ENCODE measurements at places on chromosomes 12 and 14. TPM values are rescaled to one million over a fixed set of nuclear protein-coding genes. Genes with fewer than 3 reads are reported as not detected.
A peak's percentile ranks its signal among the peaks of the same experiment; 100 is the strongest.

Gene SIVA1
- 47.9 TPM for total RNA-seq

Gene ITGA5
- total RNA-seq: 1.3 TPM

- H3K27ac ChIP-seq: peak overlapping the region; percentile 27
- H3K27me3 ChIP-seq: no peaks in the 10 kb centered on the region
- peaks cover 47% of the 10 kb centered on the region for H3K4me1 ChIP-seq
- peaks cover 7% of the 10 kb centered on the region for H3K36me3 ChIP-seq
- no peak for DNase-seq
Observed at GRCh38 chr12:120861074-120861795, 42.9 kb downstream of the SPPL3 start.

GRCh38 chr12:49296034-49296835 lies 1.3 kb downstream of the PRPH start:
- no peak overlapping the region for H3K27ac ChIP-seq
- peaks cover 26% of the 10 kb centered on the region for H3K4me1 ChIP-seq
- peak overlapping the region; percentile 70 for H3K4me3 ChIP-seq
- no peaks in the 10 kb centered on the region for H3K36me3 ChIP-seq
- peak; percentile 58 for DNase-seq

Gene OTUB2
- total RNA-seq: 0.12 TPM

Gene OAS2
- total RNA-seq: 51.9 TPM

GRCh38 chr12:12608557-12608957 lies 3.1 kb upstream of the CREBL2 start:
- H3K27ac ChIP-seq: no peak overlapping the region
- H3K36me3 ChIP-seq: peaks cover 8% of the 10 kb centered on the region
- no peak overlapping the region for H3K4me3 ChIP-seq

- no peak overlapping the region for H3K4me3 ChIP-seq
- no peak overlapping the region for H3K27ac ChIP-seq
Observed at GRCh38 chr12:4979737-4980136, 63.9 kb upstream of the KCNA5 start.

- H3K27ac ChIP-seq: no peak overlapping the region
- peaks cover 51% of the 10 kb centered on the region for H3K27me3 ChIP-seq
Observed at GRCh38 chr14:103225476-103225875, 102.2 kb downstream of the TNFAIP2 start.

Gene RNASE7
- total RNA-seq: not detected

Gene SMOC1
- not detected for total RNA-seq

DNA sequence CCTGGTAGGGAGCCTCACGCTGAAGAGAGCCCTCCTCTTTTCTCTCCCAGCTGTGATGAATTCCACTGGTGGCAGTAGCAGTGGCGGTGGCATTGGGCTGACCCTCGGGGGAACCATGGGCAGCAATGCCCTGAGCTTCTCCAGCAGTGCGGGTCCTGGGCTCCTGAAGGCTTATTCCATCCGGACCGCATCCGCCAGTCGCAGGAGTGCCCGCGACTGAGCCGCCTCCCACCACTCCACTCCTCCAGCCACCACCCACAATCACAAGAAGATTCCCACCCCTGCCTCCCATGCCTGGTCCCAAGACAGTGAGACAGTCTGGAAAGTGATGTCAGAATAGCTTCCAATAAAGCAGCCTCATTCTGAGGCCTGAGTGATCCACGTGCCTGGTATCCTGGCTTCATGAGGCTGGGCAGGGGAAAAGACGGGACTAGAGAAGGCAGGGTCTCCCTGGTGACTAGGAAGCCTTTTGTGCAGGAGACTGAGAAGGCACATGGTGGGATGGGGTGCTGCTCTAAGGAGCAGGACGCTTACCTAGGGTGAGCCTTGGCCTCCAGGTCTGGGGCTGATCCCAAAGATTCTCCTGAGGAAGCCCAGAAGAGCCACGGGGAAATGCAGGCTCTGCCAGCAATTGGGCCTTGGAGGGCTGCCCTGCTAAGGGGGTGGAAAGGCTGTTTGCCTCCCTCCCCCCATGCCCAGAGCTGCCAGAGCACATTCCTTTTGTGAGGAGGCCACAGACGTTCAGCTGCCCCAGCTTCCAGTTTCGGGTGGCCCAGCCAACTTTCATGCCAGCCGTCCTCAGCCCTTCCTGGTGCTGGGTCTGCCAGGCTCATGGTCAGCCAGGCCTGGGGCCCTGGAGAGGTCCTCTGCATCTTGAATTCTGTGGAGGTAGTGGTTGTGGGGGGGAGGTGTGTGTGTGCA lies 15.8 kb downstream of the KRT7 start:
- peaks cover 8% of the 10 kb centered on the region for H3K4me1 ChIP-seq
- H3K27me3 ChIP-seq: peaks cover 34% of the 10 kb centered on the region
- no peaks in the 10 kb centered on the region for H3K36me3 ChIP-seq
- no peak overlapping the region for H3K4me3 ChIP-seq
- DNase-seq: no peak
- no peak overlapping the region for H3K27ac ChIP-seq

DNA sequence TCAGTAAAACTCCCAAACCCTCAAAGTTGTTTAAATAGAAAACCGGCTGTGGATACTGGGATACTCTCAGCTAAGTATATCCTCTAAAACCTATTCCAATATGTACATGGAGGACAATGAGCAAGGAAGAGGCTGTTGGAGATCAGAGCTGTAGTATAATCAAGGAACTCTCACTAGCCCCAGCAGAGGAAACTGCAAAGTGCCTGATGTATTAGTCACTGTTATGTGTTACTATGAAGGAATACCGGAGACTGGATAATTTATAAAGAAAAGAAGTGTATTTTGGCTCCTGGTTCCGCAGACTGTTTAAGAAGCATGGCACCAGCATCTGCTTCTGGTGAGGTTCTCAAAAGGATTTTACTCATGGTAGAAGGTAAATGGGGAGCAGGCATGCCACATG lies 65.6 kb upstream of the RPL10L start:
- no peak overlapping the region for H3K27ac ChIP-seq
- H3K4me1 ChIP-seq: no peaks in the 10 kb centered on the region
- no peak for DNase-seq
- no peaks in the 10 kb centered on the region for H3K36me3 ChIP-seq
- no peaks in the 10 kb centered on the region for H3K27me3 ChIP-seq
- H3K4me3 ChIP-seq: no peak overlapping the region

Gene KRT78
- not detected for total RNA-seq

DNA sequence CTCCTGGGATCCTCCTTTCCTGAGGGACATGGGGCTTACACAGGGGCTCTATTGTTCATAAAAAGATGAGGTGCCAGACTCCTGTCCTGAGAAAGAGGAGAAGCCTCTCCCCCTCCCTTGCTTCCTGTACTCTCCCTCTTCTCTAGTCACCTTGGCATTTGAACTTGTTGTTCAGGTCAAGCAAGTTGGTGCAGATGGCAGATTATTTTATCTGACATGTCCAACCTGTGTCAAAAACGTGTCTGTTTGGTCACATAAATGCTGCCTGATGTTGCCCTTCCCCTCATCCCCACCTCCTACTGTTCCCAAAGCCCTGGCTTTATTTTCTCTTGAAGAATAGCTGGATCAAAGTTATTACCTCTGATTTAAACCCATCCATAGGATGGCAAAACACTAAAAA lies 154.8 kb downstream of the TMX1 start:
- H3K4me1 ChIP-seq: no peaks in the 10 kb centered on the region
- no peak overlapping the region for H3K27ac ChIP-seq
- no peaks in the 10 kb centered on the region for H3K36me3 ChIP-seq

DNA sequence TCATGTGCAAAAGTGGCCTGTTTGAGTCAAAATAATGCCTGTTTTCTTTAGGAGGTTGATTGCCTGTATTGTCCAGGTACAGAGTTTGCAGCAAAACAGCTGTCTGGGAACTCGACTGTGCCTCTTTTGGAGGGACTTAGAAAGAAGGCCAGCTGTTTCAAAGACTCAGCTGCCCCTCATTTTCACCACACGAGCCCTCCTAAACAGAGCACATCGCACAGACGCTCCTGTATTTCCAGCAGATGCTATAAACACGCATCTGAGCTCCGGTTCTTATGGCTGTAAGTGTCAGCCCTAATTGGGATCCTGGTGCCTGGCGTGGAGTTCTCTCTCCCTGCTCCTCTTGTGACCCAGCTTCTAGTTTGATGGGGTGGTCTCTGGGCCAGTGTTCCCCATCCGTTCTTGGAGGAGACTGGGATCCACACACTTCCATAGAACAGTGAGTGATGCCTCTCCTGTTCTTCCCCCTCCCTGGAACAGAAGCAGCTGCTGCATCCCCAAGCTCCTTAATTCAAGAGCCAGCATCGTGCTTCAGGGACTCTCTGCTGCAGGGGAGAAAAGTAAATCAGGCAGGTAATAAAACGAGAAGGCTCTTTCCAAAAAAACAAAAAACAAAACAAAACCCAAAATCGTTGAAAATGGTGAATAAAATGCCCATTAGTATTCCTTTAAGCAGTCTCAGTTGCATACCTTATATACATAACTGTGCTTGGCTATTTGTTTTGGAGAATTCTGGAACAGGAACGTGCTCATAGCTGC lies 269.0 kb downstream of the SLC15A4 start:
- H3K4me3 ChIP-seq: no peak overlapping the region
- H3K4me1 ChIP-seq: no peaks in the 10 kb centered on the region
- no peak overlapping the region for H3K27ac ChIP-seq
- no peaks in the 10 kb centered on the region for H3K27me3 ChIP-seq
- H3K36me3 ChIP-seq: no peaks in the 10 kb centered on the region

GRCh38 chr14:100022772-100023451 lies 42.3 kb upstream of the EVL start:
- H3K27ac ChIP-seq: no peak overlapping the region
- DNase-seq: no peak
- H3K4me3 ChIP-seq: no peak overlapping the region
- H3K27me3 ChIP-seq: peaks cover 1% of the 10 kb centered on the region
- H3K4me1 ChIP-seq: no peaks in the 10 kb centered on the region

Gene CD163
- 0.07 TPM for total RNA-seq

- no peak overlapping the region for H3K4me3 ChIP-seq
- H3K27ac ChIP-seq: no peak overlapping the region
- no peaks in the 10 kb centered on the region for H3K36me3 ChIP-seq
- no peaks in the 10 kb centered on the region for H3K4me1 ChIP-seq
Observed at GRCh38 chr12:106178562-106178961, 39.8 kb upstream of the NUAK1 start.

DNA sequence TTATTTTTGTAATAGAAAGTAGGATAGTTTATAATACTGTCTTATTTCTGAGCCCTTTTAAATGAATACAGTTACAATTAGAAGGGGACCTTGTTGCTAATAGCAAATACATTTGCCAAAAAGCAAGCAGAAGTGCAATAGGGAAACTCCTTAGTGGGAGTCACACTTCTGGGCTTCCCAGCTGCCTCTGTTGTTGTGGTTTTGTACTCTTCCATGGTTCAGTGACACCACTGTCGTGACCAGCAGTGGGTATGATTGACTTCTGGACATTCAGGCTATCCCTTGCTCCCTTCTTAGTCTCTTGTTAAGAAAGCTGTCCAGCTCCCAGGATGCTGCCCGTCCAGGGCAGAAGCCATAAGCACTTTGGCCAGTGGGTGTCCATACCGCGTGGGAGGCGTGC lies 22.6 kb downstream of the TCTN1 start:
- H3K4me3 ChIP-seq: peak overlapping the region; percentile 11
- no peak for DNase-seq
- no peaks in the 10 kb centered on the region for H3K27me3 ChIP-seq
- peak overlapping the region; percentile 89 for H3K27ac ChIP-seq

Gene BMP4
- total RNA-seq: not detected

DNA sequence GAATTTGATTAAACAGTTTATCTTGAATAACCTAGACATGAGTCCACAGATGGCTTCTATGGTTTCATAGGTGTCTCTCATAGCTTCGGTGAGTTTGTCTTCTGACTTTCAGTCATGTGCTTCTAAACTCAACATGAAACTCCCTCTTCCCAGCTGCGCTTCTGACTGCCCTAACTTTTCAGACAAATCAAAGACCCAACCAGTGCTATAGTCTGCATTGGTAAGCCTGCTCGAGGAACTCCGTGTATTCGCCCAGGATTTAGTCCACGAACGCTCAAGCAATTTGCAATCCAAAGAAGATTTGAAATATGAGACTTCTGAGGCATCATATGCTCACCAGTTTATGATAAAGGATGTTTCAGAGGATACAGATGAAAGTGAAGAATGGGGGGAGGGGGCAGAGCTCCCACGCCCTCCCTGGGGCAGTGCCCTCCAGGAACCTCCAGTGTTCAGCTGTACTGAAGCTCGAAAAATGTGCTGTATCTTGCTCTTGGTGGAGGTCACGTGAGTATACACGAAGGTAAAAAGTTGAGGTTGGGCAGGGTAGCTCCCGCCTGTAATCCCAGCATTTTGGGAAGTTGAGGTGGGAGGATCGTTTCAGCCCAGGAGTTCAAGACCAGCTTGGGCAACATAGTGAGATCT lies 5.2 kb upstream of the RILPL2 start:
- H3K36me3 ChIP-seq: no peaks in the 10 kb centered on the region
- H3K27ac ChIP-seq: peak overlapping the region; percentile 80
- no peaks in the 10 kb centered on the region for H3K27me3 ChIP-seq
- H3K4me1 ChIP-seq: peaks cover 48% of the 10 kb centered on the region

Gene WNT5B
- 0.69 TPM for total RNA-seq
